Left renal pelvis (tissue), 4 donors: ENCODE measurements at places on chromosomes 5 and 9.

DNA sequence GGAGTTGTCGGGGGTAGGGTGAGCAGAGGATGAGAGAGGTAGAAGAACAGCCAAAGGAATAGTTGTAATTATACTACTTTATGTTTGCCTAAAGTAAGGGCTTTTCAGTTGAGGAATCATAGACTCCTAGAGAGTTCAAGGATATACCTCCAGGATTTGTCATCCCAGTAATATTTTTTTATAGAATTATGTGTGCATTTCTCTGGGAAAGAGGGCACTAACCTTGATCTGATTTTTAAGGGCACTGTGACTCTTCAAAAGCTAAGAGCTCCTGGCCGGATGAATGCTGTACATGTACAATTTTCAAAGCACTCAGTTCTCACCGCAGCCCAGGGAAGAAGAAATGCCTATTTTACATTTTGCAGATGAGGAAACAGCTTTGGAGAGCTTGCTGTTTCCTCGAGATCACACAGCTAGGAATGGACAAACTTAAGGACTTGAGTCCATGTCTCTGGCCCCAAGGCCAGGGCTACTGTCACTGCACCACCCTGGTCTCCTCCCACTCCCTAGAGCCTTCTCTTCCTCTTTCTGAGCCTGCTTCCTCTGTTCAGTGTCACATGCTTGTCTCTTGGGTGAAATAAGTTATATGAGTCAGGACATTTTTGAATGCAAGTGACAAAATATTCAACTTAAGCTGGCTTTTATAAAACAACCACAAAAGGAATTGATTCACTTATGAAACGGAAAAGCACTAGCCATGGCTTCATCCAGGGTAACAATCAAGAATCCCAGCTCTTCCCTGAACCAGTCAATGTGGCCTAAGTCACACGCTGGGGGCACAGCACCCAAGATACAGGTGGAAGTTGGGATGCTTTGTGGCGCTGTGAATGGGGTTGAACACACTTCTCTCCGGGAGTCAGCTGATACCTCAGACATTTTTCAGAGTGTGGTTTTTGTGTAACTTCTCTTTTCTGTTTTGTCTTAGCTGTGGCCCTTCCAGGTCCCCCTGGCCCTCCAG is 45.7 kb upstream of the TGFBR1 start:
- no peak for DNase-seq

- DNase-seq, result no peak
Observed at GRCh38 chr5:3058942-3059341, 307.5 kb upstream of the IRX2 start.

GRCh38 chr9:97524424-97524823 is 23.0 kb downstream of the TMOD1 start:
- DNase-seq, result no peak

DNA sequence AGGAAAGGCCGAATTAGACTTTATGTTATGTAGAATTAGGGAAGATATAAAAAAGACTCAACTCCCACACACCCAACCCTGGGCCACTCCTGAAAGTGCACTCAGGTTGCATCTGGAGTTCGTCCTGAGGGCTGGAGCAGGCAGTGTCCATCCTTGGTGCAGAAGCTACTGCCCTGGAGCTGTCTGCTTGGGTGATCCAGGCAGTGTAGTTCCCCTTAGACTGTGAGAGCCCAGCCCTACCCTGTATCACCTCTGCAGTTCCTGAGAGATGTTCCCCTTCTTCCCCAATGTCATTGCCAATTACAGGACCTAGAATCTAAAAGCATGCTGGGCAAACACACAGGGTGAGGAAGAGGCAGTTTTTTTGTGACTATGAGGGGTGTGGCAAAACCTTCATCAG is 368.3 kb upstream of the ST8SIA4 start:
- no peak for DNase-seq

DNA sequence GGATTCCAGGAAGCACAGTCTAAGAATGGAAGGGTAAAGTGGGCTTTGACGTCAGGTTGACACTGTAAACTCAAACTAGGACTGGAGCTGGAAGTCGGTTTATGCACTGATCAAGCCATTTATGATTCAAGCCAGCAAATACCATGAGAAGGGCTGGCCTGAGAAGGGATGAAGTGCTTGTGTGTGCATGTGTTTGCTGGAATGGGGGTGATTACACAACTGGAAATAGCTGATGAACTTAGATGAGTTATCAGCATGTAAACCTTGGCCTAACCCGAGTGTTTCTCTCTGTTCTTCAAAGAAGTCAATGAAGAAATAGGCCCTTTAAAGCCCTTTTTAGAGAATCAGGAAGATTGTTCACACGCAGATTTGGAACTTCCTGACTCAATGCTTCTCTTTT is 287.6 kb downstream of the RFX3 start:
- DNase-seq, result no peak

GRCh38 chr5:39424736-39425637 is at the start of gene DAB2:
Gene DAB2 (minus strand): TSS chr5:39424980. CDS start chr5:39394320, 30,660 bp downstream.
- peak; percentile 72 for DNase-seq

DNA sequence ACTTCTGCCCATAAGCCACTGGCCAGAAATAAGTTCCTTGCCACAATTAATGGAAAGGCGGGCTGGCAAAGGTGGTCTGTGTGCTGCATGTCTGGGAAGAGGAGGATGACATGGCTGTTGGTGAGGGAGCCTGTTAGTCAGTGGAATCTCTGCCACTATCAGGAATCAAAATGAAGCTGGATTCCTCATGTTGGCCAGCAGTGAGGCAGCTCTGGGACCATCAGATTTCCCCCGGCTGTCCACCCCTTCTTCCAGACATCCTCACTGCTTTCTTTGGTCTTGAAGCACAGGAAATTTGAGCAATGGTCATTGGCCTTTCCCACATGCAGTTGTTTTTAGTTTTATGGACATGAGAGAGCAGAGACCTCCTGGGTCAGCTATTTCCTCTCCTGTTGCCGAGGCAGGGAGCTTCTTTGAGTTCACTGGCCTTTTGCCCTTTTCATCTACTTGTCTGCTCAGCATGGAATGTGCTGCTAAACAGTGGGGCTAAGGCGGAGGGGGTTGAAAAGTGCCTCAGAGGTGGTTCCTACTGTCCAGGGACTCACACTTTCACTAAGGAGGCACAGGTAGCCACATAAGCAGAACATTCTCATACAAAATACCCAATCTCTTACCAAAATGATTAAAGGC is 34.8 kb upstream of the NEURL1B start:
- DNase-seq, result no peak

DNA sequence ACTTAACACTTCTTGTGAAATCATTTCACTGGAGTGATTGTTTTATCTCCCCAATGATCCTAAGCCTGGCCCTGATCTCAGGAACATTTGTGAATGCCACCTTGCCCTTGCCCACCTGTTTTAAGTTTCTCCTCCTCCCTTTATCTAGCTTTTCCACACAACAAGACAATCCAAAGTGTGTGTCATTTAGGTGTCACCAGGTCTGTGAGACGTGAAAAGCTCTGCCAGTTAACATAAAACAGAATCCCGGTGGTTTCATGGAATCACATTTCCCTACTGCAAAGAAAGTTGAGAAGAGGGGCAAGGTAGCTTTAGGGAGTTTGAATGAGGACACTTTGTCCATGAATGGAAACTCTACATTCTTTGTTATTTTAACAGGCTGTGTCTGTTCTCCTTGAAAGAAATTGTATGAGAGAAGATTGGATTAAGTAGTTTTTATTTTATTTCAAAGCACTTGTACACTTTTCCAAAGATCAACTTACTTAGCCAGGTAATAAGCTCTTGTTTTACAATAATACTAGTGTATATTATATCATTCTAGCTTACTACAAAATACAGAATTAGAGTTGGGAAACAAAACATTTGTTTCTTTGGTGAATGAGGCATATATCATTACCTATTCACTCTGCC is 239.0 kb downstream of the ISL1 start:
- DNase-seq, result peak; percentile 9

GRCh38 chr9:97332993-97333392 is 25.5 kb downstream of the CCDC180 start:
- no peak for DNase-seq

DNA sequence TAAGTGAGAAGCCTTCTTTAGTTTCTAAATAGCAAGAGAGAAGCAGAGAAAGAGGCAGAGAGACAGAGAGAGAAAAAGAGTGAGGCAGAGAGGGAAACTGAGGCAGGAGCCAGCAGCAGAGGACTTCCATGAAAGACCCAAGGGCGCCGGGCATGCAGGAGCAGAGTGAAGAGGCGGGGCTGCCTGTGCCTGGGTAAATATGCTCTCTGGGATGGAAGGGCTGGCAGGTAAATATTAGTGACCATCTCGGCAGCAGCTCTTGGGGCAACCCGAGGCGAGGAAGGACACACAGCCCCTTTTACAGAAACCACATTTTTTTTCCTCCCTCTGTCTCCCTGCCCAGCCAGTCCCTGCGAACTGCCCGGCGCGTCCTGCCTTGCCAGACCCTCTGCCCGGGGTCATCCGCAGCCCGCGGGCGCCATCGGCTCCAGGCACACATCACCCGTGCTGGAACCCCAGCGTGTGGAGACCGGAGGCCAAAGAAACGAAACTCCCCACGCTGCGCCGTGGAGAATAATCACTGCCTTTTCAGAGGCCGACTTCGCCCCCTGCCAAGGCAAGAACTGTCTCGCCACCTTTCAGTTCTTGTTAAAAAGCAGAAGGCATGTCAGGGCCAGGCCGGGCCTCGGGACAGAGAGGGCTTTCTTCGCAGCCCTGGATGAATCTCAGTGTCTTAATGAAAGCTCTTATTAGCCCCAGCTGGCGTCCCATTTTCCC is 61.3 kb downstream of the BOD1 start:
- no peak for DNase-seq

GRCh38 chr9:124771867-124772679 is 962 bp upstream of the NR6A1 start:
- DNase-seq, result no peak

DNA sequence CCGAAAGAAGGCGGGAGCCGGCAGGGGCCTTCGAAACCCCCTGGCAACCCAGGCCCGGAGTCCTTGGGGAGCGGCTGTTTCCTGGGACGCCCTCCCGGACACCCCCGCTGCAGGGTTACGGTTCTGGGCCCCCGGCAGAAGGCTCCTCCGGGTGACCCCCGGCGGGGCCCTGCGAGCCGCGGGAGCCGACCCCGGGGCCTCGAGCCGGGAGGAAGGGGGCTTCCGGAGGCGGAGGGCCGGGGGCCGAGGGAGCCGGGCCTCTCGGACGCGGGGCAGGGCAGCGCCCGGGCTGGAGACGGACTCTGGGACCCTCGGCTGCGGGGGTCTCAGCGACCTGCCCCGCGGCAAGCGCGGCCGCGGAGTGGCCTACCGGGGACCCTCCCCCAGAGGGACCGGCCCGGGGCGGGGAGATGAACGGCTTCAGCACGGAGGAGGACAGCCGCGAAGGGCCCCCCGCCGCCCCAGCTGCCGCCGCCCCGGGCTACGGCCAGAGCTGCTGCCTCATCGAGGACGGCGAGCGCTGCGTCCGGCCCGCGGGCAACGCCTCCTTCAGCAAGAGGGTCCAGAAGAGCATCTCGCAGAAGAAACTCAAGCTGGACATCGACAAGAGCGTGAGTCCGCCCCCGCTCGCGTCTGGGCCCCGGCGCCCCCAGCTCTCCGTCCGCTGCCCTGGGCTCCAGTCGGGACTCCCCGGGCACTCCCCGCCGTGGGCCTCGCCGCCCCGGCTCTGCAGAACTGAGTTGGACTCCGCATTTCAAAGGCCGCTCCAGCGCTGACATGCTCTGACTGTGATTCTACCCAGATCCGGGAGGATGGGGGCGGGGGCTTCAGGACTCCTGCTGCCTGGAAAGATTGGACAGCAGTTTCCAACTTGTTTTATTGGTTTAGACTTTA is 645 bp downstream of the SAP30L start:
- DNase-seq, result peak; percentile 50

GRCh38 chr5:155773680-155774079 is 553.3 kb upstream of the SGCD start:
- no peak for DNase-seq

GRCh38 chr5:32512926-32513325 is 68.4 kb upstream of the ZFR start:
- no peak for DNase-seq

- DNase-seq, result no peak
Observed at GRCh38 chr5:133468596-133468995, 143.7 kb downstream of the FSTL4 start.

- no peak for DNase-seq
Observed at GRCh38 chr5:126195410-126196100, 227.7 kb upstream of the GRAMD2B start.

- DNase-seq, result no peak
Observed at GRCh38 chr5:82422751-82423181, 144.6 kb upstream of the RPS23 start.

DNA sequence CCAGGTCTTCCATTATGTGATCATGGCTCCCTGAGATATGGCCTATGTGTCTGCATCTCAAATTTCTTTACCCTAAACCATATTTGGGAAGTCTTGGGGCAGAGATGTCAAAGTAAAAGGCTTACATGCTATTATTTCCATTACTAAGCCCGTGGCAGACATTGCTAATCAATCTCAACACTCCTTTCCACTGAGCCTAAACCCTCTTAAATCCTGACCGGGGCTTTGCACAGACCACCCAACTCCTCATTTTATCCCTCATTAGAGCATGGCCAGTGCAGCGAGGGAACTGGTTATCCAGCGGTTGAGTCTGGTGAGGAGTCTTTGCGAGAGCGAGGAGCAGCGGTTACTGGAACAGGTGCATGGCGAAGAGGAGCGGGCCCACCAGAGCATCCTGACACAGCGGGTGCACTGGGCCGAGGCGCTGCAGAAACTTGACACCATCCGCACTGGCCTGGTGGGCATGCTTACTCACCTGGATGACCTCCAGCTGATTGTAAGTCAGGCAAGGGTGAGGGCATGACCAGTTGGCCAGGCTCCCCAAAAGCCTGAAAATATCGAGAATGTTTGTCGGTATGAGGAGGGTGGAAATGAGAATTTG is 11.0 kb downstream of the BSPRY start:
- no peak for DNase-seq

DNA sequence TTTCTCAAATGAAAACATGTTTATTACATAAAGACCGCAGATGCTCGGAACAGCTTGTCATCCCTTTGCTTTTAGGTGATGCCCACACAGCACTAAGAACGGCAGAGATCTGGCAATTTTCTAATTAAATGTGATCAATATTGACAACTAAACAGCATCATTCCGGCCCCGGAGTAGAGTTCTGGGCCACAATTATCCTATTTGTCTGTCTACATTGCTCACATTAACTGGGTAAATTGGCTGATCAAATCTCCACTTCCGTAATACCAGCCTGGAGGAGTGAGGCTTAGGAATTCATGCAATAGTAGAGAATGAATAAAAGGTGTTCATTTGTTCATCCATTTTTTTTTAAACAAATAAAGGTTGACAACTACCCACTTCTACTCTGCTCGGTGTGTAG is 245.1 kb upstream of the C9orf72 start:
- DNase-seq, result no peak

- DNase-seq, result no peak
Observed at GRCh38 chr9:11142965-11143738, 530.4 kb upstream of the PTPRD start.
